ENCODE measurements at places on chromosomes 1 and 21. TPM values are rescaled to one million over a fixed set of nuclear protein-coding genes. Genes with fewer than 3 reads are reported as not detected.

LIPI gene
- not detected for total RNA-seq

TTLL7 gene
- total RNA-seq = 58.5 TPM

LRRN2 gene
- 0.90 TPM for total RNA-seq

SRSF4 gene
- total RNA-seq = 57.3 TPM

SPTA1 gene
- total RNA-seq = 3.9 TPM

PSMB2 gene
- total RNA-seq = 20.8 TPM

HRNR gene
- not detected for total RNA-seq

SYT6 gene
- total RNA-seq = 0.37 TPM

MAEL gene
- 0.48 TPM for total RNA-seq

FOXO6 gene
- total RNA-seq = 1.5 TPM

RRP1 gene
- total RNA-seq = 12.3 TPM

IPO13 gene
- total RNA-seq = 11.5 TPM

KRTAP7-1 gene
- not detected for total RNA-seq

RPE65 gene
- 9.9 TPM for total RNA-seq

PLEKHA6 gene
- total RNA-seq = 15.1 TPM

GJA8 gene
- not detected for total RNA-seq

EXO5 gene
- 9.7 TPM for total RNA-seq

TRAF5 gene
- 63.8 TPM for total RNA-seq

RASSF5 gene
- total RNA-seq = 8.9 TPM

LMX1A gene
- 0.42 TPM for total RNA-seq

DYNLT5 gene
- 6.8 TPM for total RNA-seq

KRTAP19-4 gene
- not detected for total RNA-seq

TMPRSS15 gene
- not detected for total RNA-seq

TIAM1 gene
- total RNA-seq = 36.0 TPM

ANGPTL7 gene
- total RNA-seq = 2.7 TPM

TDRD10 gene
- 1.4 TPM for total RNA-seq

MTR gene
- 58.5 TPM for total RNA-seq

IGSF5 gene
- 0.69 TPM for total RNA-seq

PSEN2 gene
- 15.1 TPM for total RNA-seq

SLC16A4 gene
- 15.4 TPM for total RNA-seq

CYYR1 gene
- total RNA-seq = 11.4 TPM

EFCAB7 gene
- total RNA-seq = 30.4 TPM

B3GALT5 gene
- 2.0 TPM for total RNA-seq

OR6P1 gene
- total RNA-seq = not detected

SPRR4 gene
- not detected for total RNA-seq

RGS4 gene
- 26.0 TPM for total RNA-seq

MARK1 gene
- 21.4 TPM for total RNA-seq

DPM3 gene
- 15.8 TPM for total RNA-seq

SYCP1 gene
- not detected for total RNA-seq

ATP1A4 gene
- 8.3 TPM for total RNA-seq

ATAD3C gene
- 0.26 TPM for total RNA-seq

ATG4C gene
- total RNA-seq = 17.3 TPM

INAVA gene
- 10.1 TPM for total RNA-seq

PDC gene
- total RNA-seq = not detected

SPRR1A gene
- not detected for total RNA-seq

SLC44A5 gene
- total RNA-seq = 5.9 TPM

CLSTN1 gene
- total RNA-seq = 59.6 TPM

OPRD1 gene
- total RNA-seq = 0.05 TPM

RYR2 gene
- total RNA-seq = 16.8 TPM

C1orf141 gene
- not detected for total RNA-seq

AVPR1B gene
- total RNA-seq = not detected

LINGO4 gene
- 0.16 TPM for total RNA-seq

SMIM1 gene
- not detected for total RNA-seq

NBPF6 gene
- total RNA-seq = not detected

RBM11 gene
- total RNA-seq = 0.85 TPM

U2AF1 gene
- 46.9 TPM for total RNA-seq

KCNJ6 gene
- 0.26 TPM for total RNA-seq

PTPN14 gene
- total RNA-seq = 39.2 TPM
